ENCODE measurements at places on chromosomes 4 and X.
A peak's percentile ranks its signal among the peaks of the same experiment; 100 is the strongest.

DNA sequence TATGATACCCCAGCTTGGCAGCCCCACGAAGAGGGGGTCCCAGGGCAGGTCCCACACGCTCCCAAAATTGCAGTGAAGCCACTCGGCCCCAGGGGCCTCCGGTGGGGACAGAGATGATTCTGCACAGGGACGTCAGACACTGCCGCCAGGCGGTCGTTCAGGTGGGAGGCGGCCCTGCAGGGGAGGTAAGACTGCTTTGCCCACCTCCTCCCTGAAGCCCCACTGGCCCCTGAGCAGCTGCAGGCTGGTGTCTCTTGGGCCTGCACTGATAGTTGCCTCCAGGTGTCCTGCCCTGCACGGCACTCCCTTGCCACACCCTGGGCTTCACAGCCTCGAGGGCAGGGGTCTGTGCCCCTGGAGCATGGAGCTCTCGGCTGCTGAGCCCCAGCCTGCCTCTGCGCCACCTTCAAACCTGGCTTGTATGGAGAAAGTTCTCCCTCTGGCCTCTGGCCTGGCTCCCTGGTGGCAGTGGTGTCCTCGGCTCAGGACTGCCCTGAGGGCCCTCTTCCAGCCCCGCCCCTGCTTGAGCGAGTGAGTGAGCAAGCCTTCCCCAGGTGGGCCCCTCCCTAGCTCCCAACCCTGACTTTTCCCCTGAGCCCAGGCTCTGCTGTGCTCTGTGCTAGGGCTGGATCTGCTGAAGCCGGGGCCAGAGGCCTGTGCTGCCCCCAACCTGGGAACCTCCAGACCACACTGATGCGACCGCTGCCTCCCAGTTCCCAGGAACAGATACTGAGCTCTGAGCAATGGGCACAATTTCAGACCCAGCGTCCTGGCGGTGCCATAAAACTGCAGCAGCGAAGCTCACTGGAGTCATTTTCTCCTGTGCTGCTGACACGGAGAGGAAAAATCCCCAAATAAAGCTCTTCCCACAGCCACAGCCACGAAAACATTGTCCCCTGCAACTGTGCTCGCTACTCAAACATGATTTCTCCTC lies 16.1 kb downstream of the ADRA2C start:
- DNase-seq, result no peak

DNA sequence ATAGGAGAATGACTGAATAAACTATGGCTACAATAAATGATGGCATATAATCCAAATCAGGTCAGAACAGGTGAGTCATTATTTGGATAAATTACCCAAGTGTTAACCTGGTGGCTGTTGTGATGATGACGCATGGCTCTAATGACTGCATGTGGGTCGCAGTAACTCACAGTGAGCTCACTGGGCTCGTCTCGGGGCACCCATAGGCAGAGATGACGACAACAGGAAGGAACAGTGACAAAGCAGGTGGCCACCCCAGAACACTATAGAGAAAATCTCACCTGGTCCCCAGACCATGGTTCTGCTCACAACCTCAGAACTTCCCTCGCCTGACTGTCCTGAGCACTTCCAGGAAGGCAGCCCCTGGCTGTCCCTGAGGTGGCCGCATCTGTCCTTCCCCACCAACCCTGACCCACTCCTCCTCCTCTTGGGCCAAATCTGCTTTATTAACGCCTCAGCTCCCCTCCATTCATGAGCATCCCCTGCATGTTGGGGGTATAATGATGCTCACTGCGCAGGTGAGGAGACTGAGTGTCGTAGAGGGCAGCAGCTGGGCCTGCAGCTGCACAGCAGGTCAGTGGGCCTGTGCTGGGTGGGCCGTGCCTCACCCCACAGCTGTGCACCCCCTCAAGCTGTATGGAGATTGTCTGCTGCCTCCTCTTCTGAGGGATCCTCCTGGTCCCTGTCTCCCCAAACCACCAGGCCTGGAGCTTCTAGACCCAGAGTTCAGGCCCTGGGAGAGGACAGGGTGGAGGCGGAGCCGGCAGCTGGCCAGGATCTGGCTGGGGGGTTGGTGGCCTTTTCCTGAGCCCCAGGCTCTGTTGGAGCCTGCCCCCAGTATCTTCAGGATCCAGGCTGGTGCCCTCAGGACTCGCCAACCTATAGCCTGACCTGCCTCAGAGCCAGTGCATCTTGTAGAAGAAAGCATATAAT lies 30.9 kb upstream of the FAM156A start:
- DNase-seq, result no peak

GRCh38 chr4:158762553-158762952 lies 6.3 kb upstream of the FNIP2 start:
- DNase-seq, result no peak

DNA sequence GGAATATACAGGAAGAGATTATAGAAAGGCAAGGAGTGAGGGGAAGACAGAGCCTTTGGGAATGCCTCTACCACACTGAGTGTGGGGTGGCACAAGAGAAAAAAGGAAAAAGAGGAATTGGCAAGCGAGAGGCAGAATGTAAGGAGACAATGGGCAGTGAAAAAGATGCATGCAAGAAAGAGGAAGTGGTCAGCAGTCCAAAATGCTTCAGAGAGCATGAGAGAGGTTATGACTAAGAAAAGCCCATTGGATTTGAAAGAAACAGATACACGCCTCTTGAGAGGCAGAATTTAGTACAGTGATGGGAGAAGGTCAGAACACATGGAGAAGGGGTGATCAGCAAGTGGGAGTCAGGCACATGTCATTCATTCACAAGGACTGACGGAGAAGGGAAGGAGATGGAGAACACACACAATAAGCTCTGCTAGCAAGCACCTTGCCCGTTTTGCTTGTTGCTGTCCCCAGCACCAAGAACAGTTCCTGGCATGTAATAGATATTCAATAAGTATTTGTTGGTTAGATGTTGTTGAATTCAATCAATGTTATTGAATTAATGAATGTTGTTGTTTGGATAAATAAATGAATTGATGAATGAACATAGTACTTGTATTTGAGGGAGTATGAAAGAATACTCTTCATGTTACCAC lies 6.3 kb downstream of the DCHS2 start:
- DNase-seq, result no peak

GRCh38 chrX:103254171-103254824 lies 657 bp downstream of the TCEAL8 start:
- peak; percentile 33 for DNase-seq

GRCh38 chr4:61085534-61085933 lies 114.6 kb upstream of the ADGRL3 start:
- DNase-seq, result no peak

DNA sequence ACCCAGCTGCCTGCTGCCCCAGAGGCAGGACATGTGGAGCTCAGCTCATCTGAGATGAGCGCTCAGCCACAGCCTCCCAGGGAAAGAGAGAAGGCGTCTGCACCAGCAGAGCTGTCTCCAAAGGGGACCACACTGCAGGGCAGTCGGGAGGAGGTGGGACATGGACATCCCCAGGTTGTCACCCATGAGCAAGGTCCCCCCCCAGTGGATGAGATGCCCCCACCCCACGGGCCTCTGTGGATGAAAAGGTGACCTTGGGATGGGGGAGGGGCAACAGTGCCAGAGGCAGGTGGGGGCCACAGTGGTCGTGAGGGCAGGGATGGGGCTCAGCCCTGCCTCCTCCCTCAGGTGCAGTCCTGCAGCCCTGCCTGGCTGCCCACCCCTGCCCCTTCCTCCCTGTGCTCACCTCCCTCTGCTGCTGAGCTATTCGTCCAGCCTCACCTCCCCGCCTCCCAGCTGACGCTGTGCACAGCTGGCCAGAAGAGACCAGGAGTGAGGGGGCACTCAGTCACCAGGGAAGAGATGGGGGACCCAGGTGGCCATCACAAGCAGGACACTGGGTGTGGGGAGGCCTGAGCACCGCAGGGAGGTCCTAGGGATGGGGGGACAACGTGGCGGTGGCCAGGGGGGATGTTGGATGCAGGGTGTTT lies 9.3 kb downstream of the NKX1-1 start:
- DNase-seq, result no peak

DNA sequence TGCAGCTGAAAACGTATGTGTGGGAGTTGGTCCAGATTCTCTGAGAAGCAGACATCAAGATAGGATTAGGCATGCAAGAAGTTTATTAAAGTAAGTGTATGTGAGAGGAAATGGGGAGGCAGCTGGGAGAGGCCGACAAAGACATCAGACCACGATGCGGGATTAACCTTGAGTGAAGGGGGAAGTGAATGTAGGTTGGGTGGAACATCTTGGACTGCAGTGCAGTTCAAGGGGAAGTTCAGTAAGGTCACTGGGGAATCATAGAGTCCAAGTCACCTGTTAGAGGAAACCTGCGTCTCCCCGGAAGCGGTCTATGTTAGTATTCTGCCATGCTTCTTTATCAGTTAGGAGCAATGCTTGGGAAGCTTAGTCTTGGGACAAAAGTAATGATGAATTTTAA lies 22.0 kb downstream of the CXCL8 start:
- no peak for DNase-seq

DNA sequence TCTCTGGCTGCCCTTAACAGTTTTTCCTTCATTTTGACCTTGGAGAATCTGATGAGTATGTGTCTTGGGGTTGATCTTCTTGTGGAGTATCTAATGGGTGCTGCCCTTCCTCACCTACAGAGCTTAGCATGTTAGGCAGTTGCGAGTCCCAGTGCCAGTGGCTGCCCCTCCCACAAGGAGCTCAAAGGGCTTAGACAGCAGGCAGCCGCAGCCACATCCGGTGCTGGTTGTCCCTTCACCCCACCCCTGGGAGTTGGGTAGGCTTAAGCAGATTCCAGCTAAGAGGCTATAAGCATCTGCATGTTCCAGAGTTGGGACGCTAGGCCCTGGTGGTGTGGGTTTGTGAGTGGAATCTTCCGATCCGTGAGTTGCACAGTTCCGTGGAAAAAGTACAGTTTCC lies 322.1 kb upstream of the ARX start:
- no peak for DNase-seq

- no peak for DNase-seq
Observed at GRCh38 chr4:37793562-37793961, 32.9 kb upstream of the PGM2 start.

GRCh38 chrX:108735091-108735678 lies 1.2 kb downstream of the IRS4 start:
- DNase-seq, result no peak

DNA sequence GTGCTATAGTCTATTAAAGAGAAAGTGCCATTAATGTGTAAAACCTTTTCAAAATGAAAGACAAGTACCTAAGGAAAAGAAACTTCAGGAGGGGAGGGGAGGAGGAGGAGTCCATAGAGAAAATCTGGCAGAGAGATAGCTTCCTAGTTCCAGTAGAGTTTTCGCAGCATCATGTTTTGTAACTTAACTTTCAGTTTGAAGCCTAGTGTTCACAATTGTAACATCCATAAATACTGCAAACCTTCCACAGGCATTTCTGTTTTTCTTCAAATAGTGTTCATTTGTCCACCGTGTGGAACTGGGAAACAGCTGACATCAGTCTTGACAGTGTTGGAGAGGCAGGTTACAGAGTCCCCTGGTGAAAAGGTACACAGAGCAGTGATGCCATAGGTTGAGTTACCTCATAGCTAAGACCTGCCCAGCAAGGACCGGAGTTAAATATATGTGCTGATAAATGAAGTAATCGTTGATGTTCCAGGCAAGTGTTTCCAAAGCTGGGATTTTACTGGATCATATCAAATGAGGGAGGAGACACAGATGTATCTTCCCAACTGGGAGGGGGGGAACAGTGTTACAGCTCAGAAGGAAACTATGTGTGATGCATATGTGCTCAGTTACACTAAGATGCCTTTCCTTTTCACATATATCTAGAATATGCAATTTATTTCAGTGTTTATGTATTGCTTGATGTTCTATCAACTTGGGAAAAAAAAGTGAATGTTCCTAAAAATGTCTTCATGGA lies 369.5 kb upstream of the FAM241A start:
- DNase-seq, result no peak

DNA sequence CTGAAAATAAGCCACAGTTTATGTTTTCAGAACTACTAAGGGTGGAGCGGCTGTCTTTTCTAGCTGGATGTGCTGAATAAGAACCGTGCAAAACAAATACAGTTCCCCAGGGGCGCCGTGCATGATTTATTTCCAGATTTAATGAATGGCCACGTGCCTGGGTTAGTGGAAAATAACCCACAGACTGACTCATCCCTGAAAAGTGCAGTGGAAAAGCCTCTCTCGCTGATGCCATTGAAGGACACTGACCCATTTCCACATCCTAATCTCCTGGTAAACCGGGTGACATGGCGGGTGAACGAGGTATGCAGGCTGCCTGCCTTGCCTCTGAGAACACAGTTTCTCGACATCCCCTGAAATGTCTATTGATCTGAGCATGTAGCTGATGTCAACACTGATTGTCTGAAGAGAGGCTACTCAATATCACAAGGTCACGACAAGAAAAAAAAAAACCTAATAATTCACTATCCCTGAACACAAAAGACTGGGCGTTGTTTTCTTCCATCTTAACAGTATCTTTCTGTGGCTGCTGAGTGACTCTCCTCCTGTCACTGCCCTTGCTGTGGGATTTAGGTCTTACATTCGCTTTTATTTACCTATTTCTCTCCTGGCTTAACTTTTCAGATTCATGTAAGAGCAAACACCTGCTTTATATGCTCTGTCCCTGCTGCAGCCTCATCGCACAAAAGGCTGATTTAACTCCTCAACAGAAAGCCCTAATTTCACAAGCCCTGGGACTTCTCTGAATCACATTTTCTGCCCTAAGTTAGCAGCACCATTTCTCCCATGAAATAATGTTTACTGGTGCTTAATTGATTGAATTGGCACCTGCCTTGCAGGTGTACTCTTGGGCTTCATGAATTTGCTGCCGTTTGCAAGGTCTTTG lies 76.9 kb upstream of the SCOC start:
- DNase-seq, result peak; percentile 76

- peak; percentile 11 for DNase-seq
Observed at GRCh38 chrX:110145854-110146253, 142.9 kb downstream of the TMEM164 start.

- no peak for DNase-seq
Observed at GRCh38 chr4:91280551-91281290, 1023.0 kb upstream of the GRID2 start.

- DNase-seq, result no peak
Observed at GRCh38 chrX:86295293-86295692, 147.0 kb downstream of the DACH2 start.

- DNase-seq, result peak; percentile 89
Observed at GRCh38 chr4:156968479-156968984, 3.1 kb downstream of the PDGFC start.

- DNase-seq, result no peak
Observed at GRCh38 chrX:18558799-18559198, 113.1 kb downstream of the RS1 start.

Data from kidney glomerular epithelial cell (primary cell).